ENCODE measurements at places on chromosomes 7 and 10.
A peak's percentile ranks its signal among the peaks of the same experiment; 100 is the strongest.

GRCh38 chr7:116561697-116562483 lies 37.1 kb downstream of the CAV1 start:
- DNase-seq, result peak; percentile 16

- peak; percentile 18 for DNase-seq
Measured at GRCh38 chr7:74174606-74175082, 488 bp downstream of the EIF4H start.

DNA sequence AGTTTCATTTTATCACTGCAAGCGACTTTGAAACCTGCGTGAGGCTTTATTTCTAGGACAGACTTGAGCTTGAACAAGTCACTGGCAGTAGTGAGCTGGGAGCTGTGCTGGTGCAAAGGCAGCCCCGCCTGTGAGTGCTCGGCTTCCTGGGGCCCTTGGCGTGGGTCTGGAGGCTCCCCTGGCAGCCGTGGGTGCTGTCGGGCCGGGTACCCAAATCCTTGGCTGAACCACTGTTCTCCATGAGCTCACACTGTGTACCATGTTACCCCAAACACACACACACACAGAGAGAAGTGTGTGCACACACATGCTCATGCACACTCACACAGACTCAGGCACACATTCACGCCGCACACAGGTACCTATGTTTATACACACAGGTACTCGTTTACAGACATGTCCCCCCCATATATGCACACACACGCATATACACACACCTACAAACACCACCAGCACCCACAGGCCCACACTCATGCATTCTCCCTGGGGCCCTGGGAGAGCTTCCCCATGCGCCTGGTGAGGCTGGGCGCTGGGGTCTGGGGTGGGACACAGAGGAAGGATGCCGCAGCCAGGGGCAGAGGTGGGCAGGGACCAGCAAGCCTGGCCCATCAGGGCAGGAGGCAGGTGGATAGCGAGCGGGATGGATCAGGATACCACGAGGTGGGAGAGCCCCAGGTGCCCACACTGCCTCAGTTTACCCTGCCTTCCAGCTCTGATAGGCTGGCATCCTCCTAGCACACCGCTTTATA lies 158.8 kb downstream of the ADARB2 start:
- DNase-seq, result no peak

- DNase-seq, result no peak
Measured at GRCh38 chr10:123769647-123770046, 103.5 kb downstream of the GPR26 start.

- peak; percentile 85 for DNase-seq
Measured at GRCh38 chr10:76432016-76433012, 1000.9 kb downstream of the LRMDA start.

DNA sequence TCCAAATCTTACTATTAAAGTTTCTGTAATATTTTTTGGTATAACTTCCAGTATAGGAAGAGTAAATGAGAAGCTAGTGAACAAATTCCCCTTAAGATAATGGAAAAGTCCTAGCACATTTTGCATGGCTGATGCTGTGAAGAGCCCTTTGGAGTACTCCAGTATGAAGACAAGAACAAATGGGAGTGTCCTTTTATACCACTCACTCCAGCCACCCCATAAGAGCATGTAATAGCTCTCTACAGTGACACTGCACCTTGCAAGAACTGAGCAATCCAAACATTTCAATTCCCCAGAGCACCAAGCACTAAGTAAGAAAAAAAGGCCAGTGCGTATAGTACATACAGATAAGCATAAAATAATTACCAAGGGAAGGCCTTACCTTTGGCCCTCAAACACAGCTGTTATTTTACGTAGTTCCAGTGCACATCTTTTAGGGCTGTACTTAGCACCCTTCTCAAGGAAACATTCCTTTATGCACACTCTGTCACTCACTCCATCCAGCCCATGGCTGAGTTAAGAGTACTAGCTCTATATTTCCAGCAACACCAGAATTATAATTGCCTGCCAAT lies 135.4 kb downstream of the ST7 start:
- no peak for DNase-seq

GRCh38 chr10:129971381-129972144 lies 7.5 kb upstream of the EBF3 start:
- DNase-seq, result no peak

- DNase-seq, result peak; percentile 60
Measured at GRCh38 chr7:27723085-27723484, 16.9 kb upstream of the TAX1BP1 start.

DNA sequence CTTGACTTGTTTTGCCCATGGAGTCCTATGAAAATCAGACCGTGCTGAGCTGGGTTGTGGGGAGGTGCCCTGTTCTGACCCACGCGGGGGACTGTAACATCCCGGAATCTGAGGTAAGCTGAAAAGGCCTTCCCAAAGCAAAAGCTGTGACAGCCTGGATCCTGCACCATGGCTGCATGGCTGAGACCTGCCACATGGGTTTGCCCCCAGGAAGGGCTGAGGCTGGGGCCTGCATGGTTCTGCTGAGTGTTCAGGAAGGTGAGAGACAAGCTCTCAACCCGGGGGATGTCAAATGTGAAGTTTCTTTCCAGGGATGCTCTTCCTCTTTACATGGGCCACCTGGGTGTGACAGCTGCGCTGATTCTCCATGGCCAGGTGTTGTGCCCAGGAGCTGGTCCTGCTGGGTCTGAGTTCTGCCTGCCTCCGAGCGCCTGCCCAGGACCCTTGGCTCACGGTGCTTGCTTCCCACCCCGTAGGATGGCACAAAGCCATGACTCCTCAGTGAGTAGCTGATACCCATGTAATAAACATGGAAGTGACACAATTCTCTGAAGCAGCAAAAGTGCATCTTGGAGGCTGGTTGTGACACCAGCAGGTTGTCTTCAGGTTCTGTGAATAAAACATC lies 58.3 kb downstream of the VIPR2 start:
- no peak for DNase-seq

GRCh38 chr7:113320419-113320818 lies 202.1 kb upstream of the SMIM30 start:
- DNase-seq, result no peak

- DNase-seq, result no peak
Measured at GRCh38 chr10:72058989-72059842, 29.1 kb downstream of the SPOCK2 start.

- DNase-seq, result no peak
Measured at GRCh38 chr10:10865913-10866312, 151.8 kb upstream of the CELF2 start.

DNA sequence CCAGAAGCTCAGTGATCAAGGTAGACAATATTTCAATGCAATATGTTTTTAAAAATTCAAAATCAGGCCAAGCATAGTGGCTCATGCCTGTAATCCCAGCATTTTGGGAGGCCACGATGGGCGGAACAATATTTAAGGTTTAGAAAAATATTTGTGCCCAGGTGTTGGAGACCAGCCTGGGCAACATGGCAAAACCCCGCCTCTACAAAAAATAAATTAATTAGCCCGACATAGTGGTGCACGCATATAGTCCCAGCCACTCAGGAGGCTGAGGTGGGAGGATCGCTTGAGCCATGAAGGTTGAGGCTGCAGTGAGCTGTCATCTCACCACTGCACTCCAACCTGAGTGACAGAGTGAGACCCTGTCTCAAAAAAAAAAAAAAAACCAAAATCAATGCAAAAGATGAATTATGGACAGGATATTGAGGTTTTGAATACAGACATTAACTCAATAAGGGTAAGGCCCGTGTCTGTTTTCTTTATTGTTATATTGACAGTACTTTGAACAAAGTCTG lies 913 bp upstream of the IFIT5 start:
- DNase-seq, result no peak

DNA sequence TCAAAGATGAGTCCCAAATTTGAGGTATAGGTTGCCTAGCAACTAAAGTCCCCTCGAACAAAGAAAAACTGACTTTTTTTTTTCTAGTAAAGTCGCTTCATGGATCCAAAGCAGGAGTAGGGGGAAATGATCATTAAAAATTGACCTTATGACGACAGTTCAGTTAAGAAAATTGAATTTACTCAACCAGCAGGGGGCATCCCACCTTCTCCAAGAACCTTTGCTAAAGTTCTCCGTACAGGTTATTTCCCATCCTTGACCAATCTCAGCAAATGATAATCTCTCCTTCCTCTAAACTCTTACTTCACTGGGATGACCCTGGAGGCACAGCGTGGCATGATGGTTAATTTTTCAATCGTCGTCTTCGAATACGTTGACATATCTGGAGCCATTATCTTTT lies 228.3 kb downstream of the CALN1 start:
- no peak for DNase-seq

GRCh38 chr7:17234398-17235031 lies 63.9 kb upstream of the AHR start:
- DNase-seq, result peak; percentile 97

DNA sequence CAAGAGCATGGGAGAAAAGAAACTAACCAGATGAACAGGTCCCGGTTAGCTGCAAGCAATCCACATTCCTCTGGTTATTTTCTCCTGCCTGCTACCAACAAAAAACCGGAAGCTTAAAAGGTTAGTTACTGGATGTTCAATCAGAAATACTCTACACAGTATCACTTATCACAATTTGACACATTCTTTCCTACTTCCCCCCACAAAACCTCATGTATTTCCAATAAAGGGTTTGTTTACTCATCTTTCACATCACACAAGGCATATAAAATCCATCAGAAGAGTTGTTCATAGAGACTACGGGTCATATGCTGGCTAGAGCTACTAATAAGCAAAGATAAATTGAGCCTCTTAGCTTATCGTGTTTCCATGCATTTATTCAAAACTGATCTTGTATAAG lies 4.8 kb downstream of the SLC25A28 start:
- DNase-seq, result no peak

DNA sequence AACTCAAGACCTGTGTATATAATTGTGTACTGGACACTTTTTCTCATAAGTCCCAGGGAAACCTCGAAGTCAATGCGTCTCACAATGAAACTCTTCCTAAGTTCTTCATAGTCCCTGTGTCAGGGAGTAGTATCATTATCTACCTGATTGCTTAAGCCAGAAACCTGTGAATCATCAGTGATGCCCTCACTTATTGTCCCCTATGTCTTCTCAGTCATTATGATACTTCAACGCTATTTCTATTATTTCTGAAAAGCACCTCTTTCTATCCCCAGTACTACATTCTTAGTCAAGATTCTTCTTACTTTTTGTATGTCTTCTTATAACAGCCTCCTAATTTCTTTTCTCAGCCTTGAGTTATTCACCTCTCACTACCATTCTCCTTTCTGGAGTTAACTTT lies 94.3 kb downstream of the OTUD1 start:
- DNase-seq, result no peak

GRCh38 chr7:48708635-48709034 lies 215.7 kb upstream of the CDC14C start:
- no peak for DNase-seq

- peak; percentile 20 for DNase-seq
Measured at GRCh38 chr7:16918288-16918895, 36.6 kb upstream of the AGR3 start.

- no peak for DNase-seq
Measured at GRCh38 chr7:122261442-122261841, 43.1 kb downstream of the FEZF1 start.

DNA sequence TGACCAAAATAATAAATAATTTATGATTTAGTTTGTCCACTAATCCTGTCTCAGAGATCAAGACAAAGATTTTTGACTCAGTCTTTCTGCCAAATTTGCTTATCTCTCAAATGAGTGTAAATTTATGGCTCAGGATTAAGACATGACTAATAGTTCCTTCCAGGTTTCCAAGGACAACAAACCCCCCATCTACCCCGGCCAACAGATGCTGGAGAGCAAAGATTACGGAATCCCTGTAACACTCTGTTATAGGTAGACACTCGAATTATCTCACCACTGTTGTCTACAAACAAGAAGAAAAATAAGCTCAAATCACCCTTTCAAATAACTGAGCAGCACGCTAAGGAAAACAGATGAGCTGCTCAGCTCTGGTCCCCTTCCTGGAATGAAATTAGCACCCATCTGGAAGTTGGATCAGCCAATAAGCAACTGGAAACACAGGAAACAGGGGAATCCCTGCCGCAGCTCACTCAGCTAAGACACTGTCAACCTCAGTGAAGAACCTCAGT lies 56.8 kb upstream of the SVIL start:
- DNase-seq, result peak; percentile 68

DNA sequence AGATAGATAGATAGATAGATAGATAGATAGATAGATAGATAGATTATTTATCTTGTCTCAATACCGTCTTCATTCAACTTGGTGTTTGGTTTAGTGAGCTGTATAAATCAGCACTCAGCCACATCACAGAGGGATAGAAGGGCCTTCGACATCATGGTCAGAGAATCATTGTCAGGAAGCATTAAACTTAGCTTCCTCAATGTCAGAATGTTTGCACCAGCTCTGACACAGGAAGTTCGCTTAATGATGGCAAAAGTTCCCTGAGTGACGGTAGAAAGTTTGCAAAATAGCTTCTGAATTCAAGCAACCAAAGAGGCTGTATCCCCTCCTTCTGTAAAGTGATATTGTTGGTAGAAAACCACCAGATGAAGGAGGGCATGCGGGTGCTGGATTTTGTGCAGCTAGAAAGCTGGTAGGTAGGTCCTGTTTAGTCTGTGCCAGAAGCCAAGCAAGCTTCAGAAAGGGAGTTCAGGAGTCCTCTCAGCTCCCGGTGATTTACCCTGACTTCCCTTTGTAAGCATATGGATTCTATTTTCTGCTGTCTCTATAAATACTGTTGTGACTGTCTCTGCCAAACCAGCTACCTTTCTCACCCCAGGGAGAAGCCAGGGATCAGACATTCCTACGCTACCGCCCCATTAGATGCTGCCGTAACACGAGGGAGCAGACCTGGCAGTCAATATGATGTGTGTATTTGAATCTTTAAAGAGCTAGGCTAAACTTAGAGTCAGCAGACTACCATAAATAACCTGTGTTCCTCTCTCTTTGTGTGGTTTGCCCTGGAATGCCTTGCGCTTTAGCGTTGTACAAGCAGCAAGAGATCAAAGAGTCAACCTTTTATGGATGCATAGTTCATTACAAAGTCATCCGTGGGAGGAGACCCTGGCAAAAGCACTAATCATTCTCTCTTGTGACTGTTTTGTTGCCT lies 200.5 kb upstream of the KIAA1217 start:
- peak; percentile 38 for DNase-seq

- no peak for DNase-seq
Measured at GRCh38 chr7:76267107-76267893, 35.2 kb upstream of the HSPB1 start.

All from NCI-H226 (cell line).